ENCODE measurements at places on chromosomes 3 and 15. TPM values are rescaled to one million over a fixed set of nuclear protein-coding genes. Genes with fewer than 3 reads are reported as not detected.
A peak's percentile ranks its signal among the peaks of the same experiment; 100 is the strongest.

GRCh38 chr3:172239218-172239790 lies 199.9 kb downstream of the FNDC3B start:
- H3K36me3 ChIP-seq, result no peaks in the 10 kb centered on the region
- H3K27ac ChIP-seq, result no peak overlapping the region
- no peak overlapping the region for H3K4me3 ChIP-seq
- DNase-seq, result no peak
- no peaks in the 10 kb centered on the region for H3K27me3 ChIP-seq

PLSCR2 gene
- total RNA-seq, result not detected

DNA sequence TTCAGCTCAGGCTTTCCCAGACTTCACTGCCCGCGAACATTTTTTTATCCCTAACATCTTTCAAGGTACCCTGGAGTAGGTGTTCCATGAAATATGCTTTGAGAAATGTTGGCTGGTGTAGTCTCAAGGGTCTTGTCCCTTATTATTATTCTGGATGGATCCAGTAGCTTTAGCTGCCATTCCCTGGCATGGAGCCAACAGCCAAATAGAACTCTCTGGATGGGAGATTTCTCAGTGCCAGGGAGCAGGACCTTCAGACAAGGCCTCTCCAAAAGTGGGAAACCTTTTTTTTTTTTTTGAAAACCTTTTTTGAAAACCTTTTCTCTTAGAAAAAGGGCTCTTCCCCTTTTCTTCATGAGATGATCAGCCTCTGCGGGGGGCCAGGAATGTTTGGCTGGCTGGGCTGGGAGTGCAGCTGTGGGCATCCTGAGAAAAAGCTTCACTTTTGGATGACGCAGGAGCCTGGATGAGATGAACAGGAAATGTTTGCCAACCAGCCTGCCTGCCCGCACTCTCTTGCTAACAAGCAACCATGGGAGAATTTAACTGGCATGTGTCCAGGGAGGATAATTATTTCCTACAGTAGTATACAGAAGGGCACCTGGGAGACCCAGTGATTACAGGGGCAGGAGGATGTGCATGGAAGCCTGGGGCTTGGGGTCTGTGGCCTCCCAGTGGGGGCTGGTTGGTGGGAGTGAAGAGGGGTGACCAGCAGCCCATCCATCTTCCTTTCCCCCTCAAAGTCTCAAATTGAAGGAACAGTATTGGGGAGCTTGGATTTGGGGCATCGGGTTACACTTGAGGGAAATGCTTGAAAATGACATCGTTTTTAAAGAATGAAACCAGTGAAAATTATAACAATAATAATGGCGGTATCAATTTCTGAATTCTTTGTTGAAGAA lies 109.1 kb upstream of the LRIG1 start:
- no peak overlapping the region for H3K27ac ChIP-seq
- peak; percentile 23 for DNase-seq
- H3K4me3 ChIP-seq, result no peak overlapping the region
- H3K27me3 ChIP-seq, result no peaks in the 10 kb centered on the region

SERPINI2 gene
- 167 TPM for total RNA-seq

GRCh38 chr3:64163019-64163754 lies 62.1 kb downstream of the PRICKLE2 start:
- DNase-seq, result no peak
- H3K27me3 ChIP-seq, result no peaks in the 10 kb centered on the region
- no peaks in the 10 kb centered on the region for H3K36me3 ChIP-seq
- no peak overlapping the region for H3K4me3 ChIP-seq
- H3K4me1 ChIP-seq, result peaks cover 5% of the 10 kb centered on the region
- no peak overlapping the region for H3K27ac ChIP-seq

GRCh38 chr3:77326586-77326985 lies 286.7 kb downstream of the ROBO2 start:
- no peak overlapping the region for H3K4me3 ChIP-seq
- DNase-seq, result no peak
- H3K27me3 ChIP-seq, result no peaks in the 10 kb centered on the region
- H3K27ac ChIP-seq, result no peak overlapping the region

- no peak overlapping the region for H3K4me3 ChIP-seq
- no peaks in the 10 kb centered on the region for H3K27me3 ChIP-seq
- no peak for DNase-seq
- H3K27ac ChIP-seq, result no peak overlapping the region
These were observed 18.4 kb downstream of the ZDHHC23 start for GRCh38 chr3:113966172-113966571.

GOLGA8J gene
- not detected for total RNA-seq

- H3K27ac ChIP-seq, result peak overlapping the region; percentile 48
- no peaks in the 10 kb centered on the region for H3K36me3 ChIP-seq
- DNase-seq, result peak; percentile 88
- H3K27me3 ChIP-seq, result no peaks in the 10 kb centered on the region
- no peak overlapping the region for H3K4me3 ChIP-seq
- peaks cover 54% of the 10 kb centered on the region for H3K4me1 ChIP-seq
These were observed 5.0 kb upstream of the HES1 start for GRCh38 chr3:194130807-194131589.

DNA sequence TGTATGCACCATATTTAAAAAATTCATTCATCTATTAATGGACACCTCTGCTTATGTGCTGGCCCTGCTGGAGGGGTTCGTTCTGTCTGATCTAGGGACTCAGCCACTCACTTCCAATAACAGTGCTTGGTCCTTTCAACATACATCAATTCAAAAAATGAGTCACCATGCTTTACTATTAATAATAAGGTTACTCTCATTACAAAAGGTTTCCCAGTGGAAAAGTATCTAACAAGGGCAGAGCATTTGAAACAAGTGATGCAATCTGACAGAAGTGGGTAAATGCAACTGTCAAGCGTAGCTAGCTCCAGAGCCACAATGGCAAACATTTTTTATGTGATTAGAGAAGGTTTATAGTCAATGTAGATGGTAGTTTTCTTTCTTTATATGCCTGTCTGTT lies 67.9 kb upstream of the TNIK start:
- H3K36me3 ChIP-seq, result no peaks in the 10 kb centered on the region
- H3K4me1 ChIP-seq, result no peaks in the 10 kb centered on the region
- H3K27ac ChIP-seq, result no peak overlapping the region
- H3K4me3 ChIP-seq, result no peak overlapping the region
- DNase-seq, result no peak
- H3K27me3 ChIP-seq, result no peaks in the 10 kb centered on the region

GP5 gene
- not detected for total RNA-seq

DNA sequence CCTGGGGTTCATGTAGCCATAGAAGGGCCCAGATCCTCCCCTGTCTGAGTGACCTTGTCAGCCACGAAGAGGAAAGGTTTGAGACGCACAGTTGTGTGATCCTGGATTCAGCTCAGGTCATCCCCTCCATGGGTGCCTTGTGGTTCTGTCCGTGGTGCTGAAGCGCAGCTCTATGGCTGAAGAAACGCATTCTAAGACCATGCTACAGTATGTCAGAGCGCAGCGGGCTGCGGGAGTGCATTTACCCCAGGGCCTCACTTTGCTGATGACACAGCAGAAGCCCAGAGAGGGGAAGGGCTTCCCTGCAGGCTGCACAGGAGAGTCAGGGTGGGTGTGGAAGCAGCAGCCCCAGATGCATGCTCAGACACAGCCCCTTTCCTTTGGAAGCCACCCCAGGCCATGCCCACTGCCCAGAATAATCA lies 68.8 kb upstream of the IQSEC1 start:
- no peaks in the 10 kb centered on the region for H3K27me3 ChIP-seq
- no peak overlapping the region for H3K27ac ChIP-seq
- no peak overlapping the region for H3K4me3 ChIP-seq
- H3K36me3 ChIP-seq, result no peaks in the 10 kb centered on the region
- DNase-seq, result no peak

PLS1 gene
- 6.3 TPM for total RNA-seq

DNA sequence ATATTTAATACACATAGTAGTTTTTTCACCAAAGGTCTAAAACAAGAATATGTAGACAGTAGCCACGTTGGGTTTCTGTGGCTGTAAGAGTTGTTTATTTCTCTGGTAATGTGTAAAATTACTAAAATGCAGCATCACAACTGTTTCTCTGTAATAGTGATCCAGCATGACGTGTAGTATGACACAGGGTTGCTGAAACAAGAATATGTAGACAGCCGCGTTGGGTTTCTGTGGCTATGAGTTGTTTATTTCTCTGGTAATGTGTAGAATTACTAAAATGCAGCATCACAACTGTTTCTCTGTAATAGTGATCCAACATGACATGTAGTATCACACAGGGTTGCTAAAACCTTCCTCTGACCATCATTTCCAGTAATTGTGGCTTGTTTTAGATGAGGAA lies 153.6 kb upstream of the ZNF717 start:
- no peaks in the 10 kb centered on the region for H3K36me3 ChIP-seq
- H3K4me1 ChIP-seq, result no peaks in the 10 kb centered on the region
- no peak for DNase-seq
- no peak overlapping the region for H3K4me3 ChIP-seq

- no peak overlapping the region for H3K27ac ChIP-seq
- H3K4me3 ChIP-seq, result no peak overlapping the region
- H3K27me3 ChIP-seq, result no peaks in the 10 kb centered on the region
- DNase-seq, result peak; percentile 11
- H3K36me3 ChIP-seq, result no peaks in the 10 kb centered on the region
These were observed 427.1 kb upstream of the RASGRP1 start for GRCh38 chr15:38991701-38992100.

MUSTN1 gene
- total RNA-seq, result not detected

GRCh38 chr3:38561746-38562466 lies 65.8 kb downstream of the EXOG start:
- H3K27ac ChIP-seq, result no peak overlapping the region
- peak; percentile 8 for DNase-seq
- H3K4me1 ChIP-seq, result no peaks in the 10 kb centered on the region
- H3K4me3 ChIP-seq, result no peak overlapping the region
- H3K36me3 ChIP-seq, result no peaks in the 10 kb centered on the region

KBTBD13 gene
- not detected for total RNA-seq

GRCh38 chr3:118846176-118846575 lies 188.5 kb downstream of the IGSF11 start:
- H3K27ac ChIP-seq, result no peak overlapping the region
- H3K27me3 ChIP-seq, result no peaks in the 10 kb centered on the region
- H3K4me1 ChIP-seq, result no peaks in the 10 kb centered on the region
- no peak overlapping the region for H3K4me3 ChIP-seq

GRCh38 chr3:197908957-197909701 lies 40.9 kb upstream of the RPL35A start:
- peaks cover 10% of the 10 kb centered on the region for H3K4me1 ChIP-seq
- H3K4me3 ChIP-seq, result no peak overlapping the region
- H3K36me3 ChIP-seq, result no peaks in the 10 kb centered on the region
- no peaks in the 10 kb centered on the region for H3K27me3 ChIP-seq
- H3K27ac ChIP-seq, result no peak overlapping the region
- DNase-seq, result no peak

DNA sequence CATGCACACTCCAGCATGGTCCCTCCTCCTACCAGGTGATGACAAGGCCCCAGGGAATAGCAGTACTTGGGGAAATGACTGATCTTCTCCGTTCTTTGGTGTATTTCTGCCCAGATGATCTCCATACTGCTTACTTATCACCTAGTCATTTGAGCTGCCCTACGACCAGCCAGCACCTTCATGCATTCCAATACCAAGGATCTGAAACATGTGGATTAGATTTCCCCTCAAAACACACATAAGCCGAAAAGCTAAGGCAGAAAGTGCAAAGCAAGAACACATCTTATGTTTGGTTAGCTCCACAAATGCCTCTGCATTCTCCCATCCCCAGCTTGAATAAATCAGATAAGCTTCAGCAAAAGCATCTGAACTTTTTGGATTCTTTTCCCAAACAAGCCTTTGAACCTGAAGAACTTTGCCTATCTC lies 64.8 kb upstream of the BCL6 start:
- H3K4me3 ChIP-seq, result no peak overlapping the region
- peak overlapping the region; percentile 48 for H3K27ac ChIP-seq
- H3K4me1 ChIP-seq, result peaks cover 29% of the 10 kb centered on the region

GPR149 gene
- not detected for total RNA-seq

DISP2 gene
- 0.52 TPM for total RNA-seq

DNA sequence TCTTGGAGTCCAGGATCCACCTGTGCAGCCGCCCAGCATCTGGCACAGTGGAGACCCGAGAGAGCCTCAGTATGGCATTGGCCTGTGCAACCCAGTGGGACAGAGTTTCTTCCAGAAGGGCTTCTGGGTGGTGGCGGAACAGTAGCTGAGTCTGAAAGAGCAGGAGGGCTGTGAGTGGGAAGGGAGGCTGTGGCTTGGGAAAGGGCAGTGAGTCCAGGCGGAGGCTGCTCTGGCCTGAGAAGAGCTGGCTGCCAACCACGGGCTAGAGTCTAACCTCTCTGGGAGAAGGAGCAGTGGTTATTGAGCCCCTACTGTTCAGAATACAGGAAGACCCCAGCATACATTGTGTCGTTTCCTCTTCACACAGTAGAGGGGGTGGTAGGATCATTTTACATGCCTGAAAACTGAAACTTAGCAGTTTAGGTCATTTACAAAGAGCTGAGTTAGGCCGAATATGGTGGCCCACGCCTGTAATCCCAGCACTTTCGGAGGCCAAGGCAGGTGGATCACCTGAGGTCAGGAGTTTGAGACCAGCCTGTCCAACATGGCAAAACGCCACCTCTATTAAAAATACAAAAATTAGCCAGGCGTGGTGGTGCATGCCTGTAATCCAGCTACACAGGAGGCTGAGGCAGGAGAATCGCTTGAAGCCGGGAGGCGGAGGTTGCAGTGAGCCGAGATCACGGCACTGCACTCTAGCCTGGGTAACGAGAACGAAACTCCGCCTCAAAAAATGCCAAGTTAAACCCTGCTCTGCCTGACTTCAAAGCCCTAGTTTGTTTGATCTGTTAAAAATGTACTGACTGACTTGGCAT lies 3.2 kb downstream of the AEN start:
- DNase-seq, result no peak
- H3K4me3 ChIP-seq, result no peak overlapping the region
- H3K27me3 ChIP-seq, result no peaks in the 10 kb centered on the region
- H3K27ac ChIP-seq, result peak overlapping the region; percentile 62
- H3K4me1 ChIP-seq, result peaks cover 63% of the 10 kb centered on the region
- H3K36me3 ChIP-seq, result no peaks in the 10 kb centered on the region

All from body of pancreas (tissue), 4 donors.